ENCODE measurements at places on chromosomes 1 and 21.

GRCh38 chr1:207032528-207033017 lies at the start of gene C1orf116:
Gene C1orf116, minus strand, starts transcription at chr1:207032756. Its CDS starts 5,158 bp downstream, at chr1:207027598.
- no peak for DNase-seq

GRCh38 chr1:98203466-98203865 lies 282.6 kb upstream of the DPYD start:
- DNase-seq, result no peak

- no peak for DNase-seq
These were observed 187.4 kb upstream of the KCNK2 start for GRCh38 chr1:214895011-214895600.

- no peak for DNase-seq
These were observed 26.6 kb upstream of the RGS13 start for GRCh38 chr1:192609110-192610079.

DNA sequence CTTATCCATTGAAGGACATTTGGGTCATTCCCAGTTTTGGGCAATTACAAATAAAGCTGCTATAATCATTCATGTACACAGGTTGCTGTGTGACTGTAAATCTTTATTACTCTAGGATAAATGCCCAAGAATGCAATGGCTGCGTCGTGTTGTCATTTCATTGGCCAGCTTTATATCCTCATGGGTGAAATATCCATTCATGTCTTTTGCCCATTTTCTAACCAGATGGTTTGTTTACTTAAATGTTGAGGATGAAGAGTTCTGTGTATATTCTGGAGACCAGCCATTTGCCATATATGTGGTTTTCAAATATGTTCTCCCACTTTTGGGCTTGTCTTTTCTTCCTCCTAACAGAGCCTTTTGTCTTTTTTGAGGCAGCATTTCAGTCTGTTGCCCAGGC lies 25.3 kb downstream of the TRIM11 start:
- no peak for DNase-seq

- no peak for DNase-seq
These were observed 46.2 kb upstream of the SLC44A3 start for GRCh38 chr1:94773931-94774422.

GRCh38 chr1:150280138-150280707 lies 2.1 kb upstream of the CIART start:
- DNase-seq, result no peak

DNA sequence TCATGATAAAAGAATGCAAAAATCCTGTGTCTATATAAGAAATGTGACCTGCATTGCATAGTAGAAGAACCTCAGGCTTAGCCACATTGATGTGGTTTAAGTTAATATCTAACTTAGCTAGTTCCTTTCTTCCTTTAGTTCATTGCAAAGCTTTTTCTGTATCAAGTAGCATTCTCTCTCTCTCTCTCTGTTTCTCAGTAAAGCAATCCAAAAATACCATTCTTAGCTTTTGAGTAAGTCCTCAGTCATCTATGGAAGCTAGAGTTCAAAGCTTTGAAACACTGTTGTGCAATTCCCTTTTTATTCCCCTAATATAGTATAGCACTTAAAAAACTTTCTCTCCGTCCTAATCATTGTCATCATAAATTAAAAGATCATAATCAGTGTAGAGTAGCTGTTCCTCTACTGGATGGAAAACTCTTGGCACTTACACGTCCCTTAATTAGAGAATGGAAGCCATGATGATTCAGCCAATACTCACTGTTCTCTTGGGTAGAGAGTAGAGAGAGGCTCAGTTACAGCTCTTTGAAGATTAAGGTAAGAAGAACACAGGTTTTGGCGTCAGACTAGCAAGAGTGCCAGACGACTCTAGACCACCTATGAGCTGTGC lies 350.3 kb upstream of the LYPLAL1 start:
- DNase-seq, result peak; percentile 63
